Cardiac atrium fibroblast (primary cell): ENCODE measurements at places on chromosomes 5 and 9. TPM values are rescaled to one million over a fixed set of nuclear protein-coding genes. Genes with fewer than 3 reads are reported as not detected.

The SEMA5A gene
- total RNA-seq = 64.3 and 95.6 TPM in 2 replicates

The SPINK4 gene
- not detected in 2 replicates for total RNA-seq

The CRHBP gene
- total RNA-seq = 13.8 TPM in 1 of 2 replicates, not detected in the other

The IFNB1 gene
- not detected in 2 replicates for total RNA-seq

The PCSK5 gene
- total RNA-seq = 7.4 and 9.7 TPM in 2 replicates
